T-cell (primary cell): ENCODE measurements at places on chromosomes 4 and X. TPM values are rescaled to one million over a fixed set of nuclear protein-coding genes. Genes with fewer than 3 reads are reported as not detected.

The ADH1C gene
- total RNA-seq, result not detected

- H3K4me3 ChIP-seq, result no peak overlapping the region
- H3K4me1 ChIP-seq, result no peaks in the 10 kb centered on the region
- H3K27ac ChIP-seq, result no peak overlapping the region
- H3K27me3 ChIP-seq, result no peaks in the 10 kb centered on the region
- no peaks in the 10 kb centered on the region for H3K36me3 ChIP-seq
These were observed 25.6 kb upstream of the TBC1D19 start for GRCh38 chr4:26558166-26558895.

DNA sequence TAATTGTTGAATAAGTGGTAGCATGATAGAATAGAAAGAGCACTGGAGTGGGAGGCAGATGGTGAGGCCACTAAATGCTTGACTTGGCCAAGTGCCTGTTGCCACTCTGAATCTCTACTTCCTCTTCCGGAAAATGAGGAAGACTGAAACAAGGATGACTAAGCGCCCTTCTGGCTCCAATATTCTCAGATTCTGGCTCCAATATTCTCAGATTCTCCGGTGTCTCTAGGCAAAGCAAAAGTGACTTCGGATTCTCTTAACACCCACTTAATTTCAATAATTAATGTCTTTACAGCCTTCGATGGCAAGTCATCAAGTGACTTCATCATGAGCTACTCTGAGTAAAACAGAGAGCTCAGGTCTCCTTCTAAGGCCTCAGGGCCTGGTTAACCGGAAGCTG lies 402.2 kb upstream of the FGF13 start:
- no peaks in the 10 kb centered on the region for H3K36me3 ChIP-seq
- no peak overlapping the region for H3K4me3 ChIP-seq
- no peak for DNase-seq
- no peaks in the 10 kb centered on the region for H3K4me1 ChIP-seq

The CYBB gene
- total RNA-seq, result 1.8 TPM

The HPSE gene
- total RNA-seq, result 4.5 TPM

DNA sequence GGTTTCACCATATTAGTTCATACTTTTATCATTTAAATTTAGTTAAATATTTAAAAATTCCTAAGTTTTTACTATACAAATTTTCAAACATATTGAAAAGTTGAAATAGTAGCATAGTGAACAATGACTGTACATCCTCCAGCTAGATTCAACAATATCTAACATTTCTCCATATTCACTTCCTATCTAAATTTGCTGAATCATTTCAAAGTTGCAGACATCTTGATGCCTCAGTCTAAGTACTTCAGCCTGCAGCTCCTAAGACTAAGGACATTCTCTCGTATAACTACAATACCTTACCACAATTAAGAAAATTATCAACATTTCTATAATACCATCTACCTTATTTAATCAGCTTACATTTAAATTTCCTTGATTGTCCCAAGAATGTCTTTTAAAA lies 132.7 kb downstream of the TMEM164 start:
- no peak overlapping the region for H3K27ac ChIP-seq
- no peak for DNase-seq
- H3K4me1 ChIP-seq, result no peaks in the 10 kb centered on the region
- no peaks in the 10 kb centered on the region for H3K27me3 ChIP-seq
- no peaks in the 10 kb centered on the region for H3K36me3 ChIP-seq

GRCh38 chrX:123193101-123193500 lies 9.0 kb downstream of the GRIA3 start:
- no peaks in the 10 kb centered on the region for H3K36me3 ChIP-seq
- H3K4me3 ChIP-seq, result no peak overlapping the region
- DNase-seq, result no peak
- H3K27ac ChIP-seq, result no peak overlapping the region
- no peaks in the 10 kb centered on the region for H3K4me1 ChIP-seq

DNA sequence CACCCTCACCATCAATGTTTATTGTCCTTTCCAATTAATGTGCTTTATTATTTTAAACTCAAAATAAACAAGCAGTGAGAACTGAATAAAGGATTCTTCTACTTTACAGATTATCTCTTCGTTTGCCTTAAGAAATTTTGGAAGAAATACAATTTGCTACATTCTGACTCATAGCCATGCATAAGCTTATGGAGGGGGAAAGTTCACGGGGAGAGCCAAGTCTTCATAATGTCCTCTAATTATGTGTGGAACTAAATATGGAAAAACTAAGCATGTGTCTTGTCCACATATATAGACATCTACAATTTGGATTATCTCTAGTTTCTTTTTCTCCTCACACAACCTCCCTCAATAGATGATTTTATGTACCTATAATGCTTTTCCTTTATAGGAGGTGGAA lies 17.5 kb downstream of the CXCL13 start:
- H3K4me3 ChIP-seq, result no peak overlapping the region
- H3K4me1 ChIP-seq, result peaks cover 6% of the 10 kb centered on the region
- no peak for DNase-seq
- no peaks in the 10 kb centered on the region for H3K27me3 ChIP-seq
- no peaks in the 10 kb centered on the region for H3K36me3 ChIP-seq

DNA sequence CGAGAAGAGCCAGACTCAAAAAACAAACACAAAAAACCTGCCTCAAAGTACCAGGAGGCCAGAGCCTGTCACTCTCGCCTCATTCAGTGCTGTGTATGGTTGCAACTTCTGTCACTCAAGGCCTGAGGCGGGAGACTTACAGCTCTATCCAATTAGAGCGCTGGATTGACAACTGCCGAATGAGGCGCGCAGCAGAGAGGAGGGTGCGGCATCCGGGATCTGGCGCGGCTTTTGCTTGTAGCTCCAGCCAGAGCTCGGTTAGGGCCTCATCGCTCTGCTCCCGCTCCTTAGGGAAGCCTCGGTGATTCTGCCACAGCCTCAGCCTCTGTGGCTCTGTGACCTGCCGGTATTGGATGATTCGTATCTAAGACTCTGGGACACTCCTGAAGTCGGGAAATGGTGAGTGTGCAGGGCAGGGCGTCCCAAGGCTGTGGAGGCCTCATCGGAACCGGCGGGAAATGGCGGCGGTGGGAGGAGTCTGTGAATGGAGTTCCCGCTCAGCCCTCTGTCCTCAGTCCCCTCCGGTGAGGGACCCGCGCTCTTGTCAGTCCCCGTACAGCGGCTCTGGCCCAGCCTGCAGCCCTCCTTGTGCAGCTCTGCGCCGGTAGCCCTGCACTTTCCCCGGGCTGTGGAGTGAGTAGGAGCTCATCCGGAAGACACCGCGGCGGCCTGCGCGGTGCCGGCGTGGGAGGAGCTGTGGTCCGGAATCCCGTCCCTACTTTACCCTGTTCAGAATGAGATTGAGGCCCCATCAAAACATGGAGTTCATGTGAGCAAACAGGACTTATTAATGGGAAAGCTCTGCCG lies at the start of gene ZNF718:
ZNF718 (plus strand) TSS at position 227 of the 807 bp plus-strand sequence; CDS start at position 397, 170 bp downstream.
- no peaks in the 10 kb centered on the region for H3K4me1 ChIP-seq
- H3K27ac ChIP-seq, result peak within 1 kb of the TSS; percentile 88
- H3K36me3 ChIP-seq, result peaks cover 25% of the 10 kb centered on the region
- peak within 1 kb of the TSS; percentile 88 for H3K4me3 ChIP-seq
- no peaks in the 10 kb centered on the region for H3K27me3 ChIP-seq

GRCh38 chr4:128690011-128690410 lies 119.5 kb upstream of the JADE1 start:
- H3K27ac ChIP-seq, result no peak overlapping the region
- H3K4me3 ChIP-seq, result no peak overlapping the region
- no peak for DNase-seq

The KLHL8 gene
- total RNA-seq, result 9.8 TPM

DNA sequence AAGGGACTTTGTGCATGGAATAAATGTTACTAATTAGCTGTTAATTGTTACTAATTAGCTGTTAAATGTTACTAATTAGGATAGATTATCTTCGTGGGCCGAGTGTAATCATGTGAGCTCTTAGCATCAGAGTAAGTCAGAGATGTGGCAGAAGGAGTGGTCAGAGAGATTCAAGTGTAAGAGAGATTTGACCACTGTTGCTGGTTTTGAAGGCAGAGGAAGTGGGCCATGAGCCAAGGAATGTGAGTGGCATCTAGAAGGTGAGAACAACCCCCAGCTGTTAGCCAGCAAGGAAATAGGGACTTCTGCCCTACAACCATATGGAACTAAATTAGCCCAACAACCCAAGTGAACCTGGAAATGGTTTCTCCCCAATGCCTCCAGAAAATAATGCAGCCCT lies 28.2 kb downstream of the ODAPH start:
- H3K4me3 ChIP-seq, result no peak overlapping the region
- H3K27ac ChIP-seq, result no peak overlapping the region
- no peak for DNase-seq
- H3K27me3 ChIP-seq, result no peaks in the 10 kb centered on the region
- no peaks in the 10 kb centered on the region for H3K36me3 ChIP-seq
- no peaks in the 10 kb centered on the region for H3K4me1 ChIP-seq

- no peaks in the 10 kb centered on the region for H3K4me1 ChIP-seq
- no peaks in the 10 kb centered on the region for H3K27me3 ChIP-seq
- no peak for DNase-seq
- H3K27ac ChIP-seq, result no peak overlapping the region
These were observed 31.0 kb downstream of the ALPK1 start for GRCh38 chr4:112327965-112328733.

DNA sequence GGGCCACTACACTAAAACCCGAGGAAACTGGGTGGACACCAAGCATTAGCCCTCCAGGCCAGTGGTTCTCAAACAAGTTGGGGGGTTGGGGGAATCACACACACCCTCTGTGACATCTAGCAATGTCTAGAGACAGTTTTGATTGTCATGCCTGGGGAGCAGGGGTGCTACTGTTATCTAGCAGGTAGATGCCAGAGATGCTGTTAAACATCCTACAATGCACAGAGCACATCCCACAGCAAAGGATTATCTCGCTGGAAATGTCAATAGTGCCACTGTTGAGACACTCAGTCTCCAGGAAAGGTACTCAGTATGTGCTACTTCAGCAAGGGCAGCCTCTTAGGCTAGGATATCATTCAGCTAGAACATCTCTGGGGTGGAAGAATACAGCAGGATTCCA lies 1.3 kb downstream of the SMC1A start:
- H3K36me3 ChIP-seq, result no peaks in the 10 kb centered on the region
- peaks cover 35% of the 10 kb centered on the region for H3K4me1 ChIP-seq
- peak overlapping the region; percentile 84 for H3K4me3 ChIP-seq

DNA sequence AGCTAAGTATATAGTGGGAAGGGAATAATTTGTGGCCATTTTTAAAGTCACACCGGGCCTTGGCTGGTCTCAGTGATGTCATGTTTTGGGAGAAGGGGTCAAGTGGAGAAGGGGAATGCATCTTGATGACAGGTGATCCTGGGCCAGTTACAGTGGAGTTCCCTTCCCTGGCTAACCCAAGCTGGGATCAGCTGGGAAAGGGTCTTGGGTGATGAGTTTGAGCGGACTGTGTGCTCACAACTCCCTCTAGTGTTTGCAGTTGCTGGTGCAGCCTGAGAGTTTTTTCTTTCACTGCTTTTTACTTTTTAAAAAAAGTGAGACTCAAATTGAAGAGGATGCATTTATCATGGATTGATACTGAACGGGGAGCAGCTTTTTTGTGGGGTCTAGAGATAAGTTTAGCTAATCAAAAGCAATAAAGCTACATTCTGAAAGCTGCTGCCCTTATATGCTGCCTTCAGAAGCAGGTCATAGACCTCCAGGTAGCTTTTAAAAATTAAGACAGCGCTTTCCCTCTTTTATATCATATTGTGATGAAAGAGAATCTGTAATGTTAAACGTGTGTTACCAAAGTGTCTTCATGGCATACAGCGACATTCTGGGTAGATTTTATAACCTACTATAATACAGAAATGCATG lies 164.7 kb downstream of the DCLK2 start:
- no peaks in the 10 kb centered on the region for H3K27me3 ChIP-seq
- H3K4me1 ChIP-seq, result no peaks in the 10 kb centered on the region

GRCh38 chrX:134236626-134237614 lies at the start of gene CCDC160:
TSS of gene CCDC160 (plus strand) at chrX:134237182. CDS start at chrX:134244801, 7,619 bp downstream.
- no peaks in the 10 kb centered on the region for H3K4me1 ChIP-seq
- H3K27ac ChIP-seq, result no peak within 1 kb of the TSS
- H3K4me3 ChIP-seq, result no peak within 1 kb of the TSS
- DNase-seq, result no peak

The DUSP9 gene
- not detected for total RNA-seq

The FAM184B gene
- total RNA-seq, result 0.06 TPM

- H3K4me1 ChIP-seq, result no peaks in the 10 kb centered on the region
- H3K4me3 ChIP-seq, result no peak overlapping the region
- no peaks in the 10 kb centered on the region for H3K27me3 ChIP-seq
These were observed 200.6 kb upstream of the RBPJ start for GRCh38 chr4:26120098-26120825.

- no peak overlapping the region for H3K27ac ChIP-seq
- no peak for DNase-seq
- H3K4me3 ChIP-seq, result no peak overlapping the region
- H3K36me3 ChIP-seq, result no peaks in the 10 kb centered on the region
- no peaks in the 10 kb centered on the region for H3K4me1 ChIP-seq
These were observed 28.7 kb downstream of the TMPRSS11A start for GRCh38 chr4:67934628-67935027.

The STOX2 gene
- total RNA-seq, result not detected

DNA sequence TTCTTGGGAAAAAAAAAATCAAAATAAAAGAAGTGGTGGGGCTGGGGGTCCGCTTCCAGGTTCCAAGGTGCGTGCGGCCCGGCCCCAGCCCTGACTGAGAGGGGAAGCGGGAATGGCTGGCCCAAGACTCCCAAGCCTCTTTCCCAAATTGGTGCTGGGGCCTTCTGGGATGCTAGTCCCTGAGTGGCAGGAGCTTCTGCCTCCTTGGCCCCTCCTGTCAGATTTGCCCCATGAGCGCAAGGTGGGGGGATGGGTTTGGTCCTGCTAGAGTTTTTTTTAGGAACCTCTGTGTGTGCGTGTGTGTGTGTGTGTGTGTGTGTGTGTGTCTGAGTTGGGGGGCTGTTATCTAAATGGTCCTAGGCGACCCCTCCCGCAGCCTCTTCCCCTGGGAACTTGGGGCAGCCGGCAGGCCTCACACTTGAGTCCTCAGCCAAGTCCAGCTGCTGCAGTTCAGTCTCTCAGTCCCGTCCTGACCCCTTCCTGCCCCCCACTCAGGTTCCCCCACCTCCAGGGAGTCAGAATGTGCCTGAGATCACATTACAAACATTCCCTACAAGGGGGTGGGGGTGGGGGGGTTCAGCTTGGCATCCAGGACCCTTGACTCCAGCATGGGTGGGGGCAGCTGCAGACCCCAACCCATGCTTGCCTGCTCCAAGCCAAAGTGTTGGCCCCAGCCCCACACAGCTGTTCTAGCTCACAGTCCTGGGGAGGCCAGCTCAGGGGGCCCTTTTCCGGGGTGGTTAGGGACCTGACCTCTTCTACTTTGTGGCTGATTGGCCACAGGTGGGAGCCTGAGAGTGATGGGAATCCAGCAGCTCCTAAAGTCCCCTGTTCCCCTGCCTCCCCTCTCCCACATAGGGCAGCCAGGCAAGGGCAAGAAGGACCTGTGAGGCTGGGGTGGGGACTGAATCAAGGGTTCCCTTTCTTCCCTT lies 4.0 kb downstream of the EFNB1 start:
- no peaks in the 10 kb centered on the region for H3K4me1 ChIP-seq
- DNase-seq, result no peak
- H3K27me3 ChIP-seq, result no peaks in the 10 kb centered on the region
- no peak overlapping the region for H3K4me3 ChIP-seq
- no peaks in the 10 kb centered on the region for H3K36me3 ChIP-seq

The DCAF4L1 gene
- total RNA-seq, result 0.30 TPM
